Ureter (tissue), 1 donor: ENCODE measurements at places on chromosomes 1 and 21. TPM values are rescaled to one million over a fixed set of nuclear protein-coding genes. Genes with fewer than 3 reads are reported as not detected.

The LCE2B gene
- not detected for total RNA-seq

The CAMSAP2 gene
- 37.8 TPM for total RNA-seq

- DNase-seq: no peak
These were observed 2.4 kb downstream of the CEPT1 start for GRCh38 chr1:111142356-111142975.

- DNase-seq: no peak
These were observed 139.8 kb downstream of the SPATA17 start for GRCh38 chr1:217770918-217771317.

DNA sequence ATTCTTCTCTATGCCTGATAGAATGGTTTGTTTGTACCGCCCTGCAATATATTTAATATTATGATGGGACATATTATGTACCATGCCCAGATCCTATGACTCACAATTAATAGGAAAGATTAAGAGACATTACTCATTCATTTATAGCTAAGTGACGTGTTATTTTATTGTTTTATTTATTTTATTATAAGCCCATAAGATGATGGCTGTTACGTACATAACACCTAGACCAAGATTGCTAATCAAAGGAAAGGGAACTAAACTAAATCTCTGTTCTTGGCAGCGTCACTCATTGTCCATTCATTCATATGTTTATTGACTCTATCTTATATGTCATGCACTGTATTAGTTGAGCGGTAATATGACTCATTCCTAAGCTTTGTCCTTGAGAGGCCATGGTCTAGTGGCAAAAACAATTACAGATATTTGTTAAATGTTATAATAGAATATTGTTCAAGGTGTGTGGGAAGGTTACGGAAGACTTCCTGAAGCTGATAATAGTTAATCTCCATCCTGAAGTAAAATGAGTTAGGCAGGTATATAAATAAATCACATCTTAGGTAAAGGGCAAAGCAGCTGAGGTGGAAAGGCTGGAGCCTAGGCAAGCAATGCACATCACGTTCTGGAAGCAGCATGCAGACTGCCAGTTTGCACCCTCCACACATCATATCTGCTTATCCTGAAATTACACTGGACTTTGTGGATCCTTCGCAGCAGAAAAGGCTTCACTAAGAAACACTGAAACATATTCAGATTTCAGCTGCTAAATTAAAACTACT lies 16.6 kb upstream of the CD55 start:
- DNase-seq: no peak

DNA sequence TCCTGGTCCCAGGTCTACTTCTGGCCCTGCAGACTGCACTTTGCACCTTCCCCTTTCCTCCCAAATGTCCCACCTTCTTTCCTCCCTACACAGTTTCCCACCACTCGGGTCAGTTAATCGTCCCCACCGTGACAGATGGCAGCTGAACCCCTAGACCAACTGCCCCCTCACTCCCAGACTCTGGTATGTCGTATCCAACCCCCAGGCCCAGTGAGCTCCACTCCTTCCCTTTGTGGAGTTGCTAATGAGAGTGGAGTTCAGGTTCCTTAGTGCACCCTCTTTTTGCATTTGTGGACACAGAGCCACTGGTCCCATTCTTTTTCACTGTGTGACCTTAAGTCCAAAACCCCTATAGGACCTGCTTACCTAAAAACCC lies 1.8 kb downstream of the MAN1C1 start:
- no peak for DNase-seq

DNA sequence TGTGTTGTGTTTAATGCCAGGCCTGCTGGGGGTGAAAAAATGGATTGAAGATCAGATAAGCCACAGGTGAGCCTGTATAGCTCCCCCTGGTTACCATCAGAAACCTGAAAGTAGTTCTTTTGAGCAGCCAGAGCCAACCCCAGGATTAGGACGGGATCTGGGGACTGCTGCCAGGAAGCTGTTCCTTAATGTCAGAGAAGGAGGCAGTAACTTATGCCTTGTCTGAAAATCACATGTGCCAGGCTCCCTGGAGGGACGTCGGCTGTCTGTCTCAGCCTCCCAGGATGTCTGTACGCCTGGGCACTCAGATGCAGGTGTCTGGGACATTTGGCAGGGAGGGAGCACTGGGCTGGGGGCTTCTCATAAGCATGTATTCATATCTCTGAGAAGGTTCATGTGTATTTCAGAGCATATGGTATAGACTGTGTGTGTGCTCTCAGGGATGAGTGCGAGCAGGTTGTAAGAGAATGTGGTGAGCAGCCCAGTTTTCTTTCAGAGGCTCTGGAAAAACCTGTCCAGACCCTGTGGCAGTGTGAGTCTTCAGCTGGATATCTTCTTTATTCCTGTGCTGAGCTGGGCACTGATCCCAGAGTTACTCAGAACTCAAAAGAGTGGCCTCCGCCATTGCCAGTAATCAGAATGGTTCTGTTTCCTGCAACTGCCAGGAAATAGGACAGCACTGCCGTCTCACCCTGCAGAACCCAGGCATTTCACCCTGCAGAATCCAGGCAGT lies 2.8 kb downstream of the FAM43B start:
- DNase-seq: no peak

DNA sequence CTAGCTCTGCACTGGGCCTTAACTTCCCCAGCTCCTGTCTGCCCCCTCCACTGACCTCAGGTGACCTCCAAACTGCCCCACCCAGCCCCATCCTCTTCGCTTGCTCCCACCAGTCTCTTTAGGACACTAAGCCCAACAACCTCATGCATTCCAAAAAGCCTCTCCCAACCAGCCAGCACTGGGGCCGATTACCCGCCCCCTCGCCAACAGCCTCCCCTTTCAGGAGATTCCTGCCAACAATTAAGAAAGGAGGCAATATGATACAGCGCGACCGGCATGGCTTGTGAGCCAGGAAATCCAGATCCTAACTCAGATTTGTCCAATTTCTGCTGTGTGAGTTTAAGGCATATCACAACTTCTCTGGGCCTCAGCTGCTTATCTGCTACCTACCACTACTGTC lies 14.7 kb downstream of the KANK4 start:
- no peak for DNase-seq

- no peak for DNase-seq
These were observed 2.8 kb downstream of the LAPTM5 start for GRCh38 chr1:30754684-30755171.

The DAP3 gene
- 122 TPM for total RNA-seq

GRCh38 chr1:109040627-109040988 lies 1.3 kb downstream of the WDR47 start:
- no peak for DNase-seq

GRCh38 chr21:45341779-45342178 lies 54.1 kb upstream of the POFUT2 start:
- no peak for DNase-seq

DNA sequence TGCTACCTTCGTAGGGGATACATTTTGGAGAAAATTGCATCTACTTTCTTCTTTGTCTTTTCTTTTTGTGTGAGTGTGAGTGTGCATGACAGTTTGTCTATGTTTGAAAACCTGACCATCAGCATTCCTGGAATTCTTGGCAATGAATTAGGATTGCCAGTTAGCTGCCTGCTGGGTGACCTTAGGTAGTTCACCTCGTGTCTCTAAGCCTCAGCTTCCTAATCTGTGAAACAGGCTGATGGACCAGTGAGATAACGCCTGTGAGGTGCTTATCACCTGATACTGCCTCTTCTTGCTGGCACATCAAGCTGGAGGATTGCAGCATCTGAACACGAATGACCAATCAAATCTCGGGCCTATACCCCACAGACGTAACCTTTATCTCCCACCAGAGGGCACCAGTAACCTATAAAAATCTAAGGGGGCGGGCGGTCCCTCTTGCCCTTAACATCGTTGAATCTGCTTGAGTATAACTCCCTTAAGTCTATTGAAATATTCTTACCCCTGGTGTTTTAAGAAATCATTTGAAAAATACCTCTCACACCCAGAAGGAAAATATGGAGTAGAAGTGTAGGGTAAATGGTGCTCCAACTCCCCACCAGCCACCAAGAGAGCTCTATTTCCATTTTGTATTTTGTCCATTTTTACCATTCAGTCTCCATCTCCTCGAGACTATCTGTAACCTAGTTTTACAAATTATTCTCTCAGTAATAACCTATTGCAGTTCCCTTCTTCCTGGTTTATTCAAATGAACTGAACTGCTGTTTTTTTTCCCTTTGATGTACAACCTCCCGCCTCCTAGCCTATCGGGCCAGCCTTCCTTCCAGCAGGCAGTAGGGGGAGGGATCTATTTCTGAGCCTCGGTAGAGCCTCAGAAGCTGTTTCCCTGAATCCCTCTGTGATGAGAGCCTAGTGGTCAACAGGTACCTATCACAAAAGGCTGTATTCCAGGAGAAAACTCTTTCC lies 49.7 kb downstream of the MDM4 start:
- DNase-seq: peak; percentile 59

The DEDD gene
- 34.0 TPM for total RNA-seq

GRCh38 chr1:190616235-190616634 lies 138.6 kb upstream of the BRINP3 start:
- DNase-seq: no peak
